Fibroblast of skin of scalp (primary cell): ENCODE measurements at places on chromosomes 2 and 18.

GRCh38 chr2:125564471-125564870, 1091.5 kb upstream of the GYPC start:
- no peak for DNase-seq

GRCh38 chr18:63439334-63439733, 17.1 kb upstream of the VPS4B start:
- DNase-seq: peak; percentile 56

DNA sequence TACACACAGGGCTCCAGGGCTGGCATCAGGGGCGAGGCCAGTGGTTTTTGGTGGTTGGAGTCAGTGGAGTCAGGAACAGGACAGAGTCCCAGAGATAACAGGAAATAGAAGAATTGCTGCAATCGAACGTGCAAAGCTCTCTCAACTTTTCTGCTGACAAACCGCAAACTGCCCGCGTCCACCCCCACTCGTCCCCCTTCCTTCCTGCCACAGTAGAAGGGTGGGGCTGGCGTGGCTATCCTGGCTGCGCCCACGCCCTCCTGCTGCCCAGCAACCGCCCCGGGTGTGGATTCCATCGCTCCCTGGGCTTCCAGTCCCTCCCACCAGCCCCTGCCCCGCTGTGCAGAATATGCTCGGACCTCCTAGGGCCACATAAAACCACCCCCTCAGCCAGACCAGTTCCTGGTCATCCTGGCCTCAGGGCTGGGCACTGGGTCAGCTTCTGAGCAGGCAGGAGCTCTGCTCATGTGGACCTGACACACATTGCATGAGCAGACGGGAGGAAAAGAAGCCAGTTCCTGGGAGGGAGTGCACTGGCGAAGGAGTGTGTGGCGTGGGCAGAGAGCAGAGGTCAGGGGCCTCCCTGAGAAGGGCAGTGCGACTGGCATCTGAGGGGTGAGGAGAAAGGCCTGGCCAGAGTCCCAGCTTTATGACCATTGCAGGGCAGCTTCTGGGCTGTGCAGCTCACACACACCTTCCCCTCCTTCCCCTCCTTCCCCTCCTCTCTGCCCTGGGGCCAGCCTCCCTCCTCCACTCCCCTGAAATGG, 85.4 kb upstream of the ATG16L1 start:
- DNase-seq: peak; percentile 30

DNA sequence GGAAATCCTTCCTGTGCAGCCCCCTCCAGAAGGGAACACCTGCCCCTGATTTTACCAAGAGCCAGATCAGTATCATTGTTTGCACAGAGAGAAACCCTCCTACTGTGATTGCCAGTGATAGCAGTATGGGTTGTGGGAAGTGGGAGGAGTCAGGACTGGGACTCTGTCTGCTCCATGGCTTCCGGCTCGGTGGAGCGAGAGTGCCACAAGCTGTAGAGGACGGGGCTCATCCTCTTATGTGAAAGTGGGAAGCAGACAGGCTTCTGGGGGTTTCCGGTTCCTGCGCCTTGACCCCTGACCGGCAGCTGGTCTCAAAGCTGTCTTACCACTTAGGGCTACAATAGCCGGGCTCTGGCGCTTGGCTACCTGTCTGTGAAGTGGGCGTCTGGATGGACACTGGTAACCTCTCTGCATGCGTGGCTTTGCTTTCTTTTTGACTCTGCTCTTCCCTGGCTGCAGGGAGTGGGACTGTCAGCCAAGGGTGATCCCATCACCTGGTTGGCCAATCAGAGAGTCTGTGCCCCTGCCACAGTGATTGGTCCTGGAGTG, 79.7 kb downstream of the BCL2L11 start:
- DNase-seq: no peak

- DNase-seq: no peak
Measured at GRCh38 chr18:77857678-77858655, 608.3 kb downstream of the GALR1 start.

DNA sequence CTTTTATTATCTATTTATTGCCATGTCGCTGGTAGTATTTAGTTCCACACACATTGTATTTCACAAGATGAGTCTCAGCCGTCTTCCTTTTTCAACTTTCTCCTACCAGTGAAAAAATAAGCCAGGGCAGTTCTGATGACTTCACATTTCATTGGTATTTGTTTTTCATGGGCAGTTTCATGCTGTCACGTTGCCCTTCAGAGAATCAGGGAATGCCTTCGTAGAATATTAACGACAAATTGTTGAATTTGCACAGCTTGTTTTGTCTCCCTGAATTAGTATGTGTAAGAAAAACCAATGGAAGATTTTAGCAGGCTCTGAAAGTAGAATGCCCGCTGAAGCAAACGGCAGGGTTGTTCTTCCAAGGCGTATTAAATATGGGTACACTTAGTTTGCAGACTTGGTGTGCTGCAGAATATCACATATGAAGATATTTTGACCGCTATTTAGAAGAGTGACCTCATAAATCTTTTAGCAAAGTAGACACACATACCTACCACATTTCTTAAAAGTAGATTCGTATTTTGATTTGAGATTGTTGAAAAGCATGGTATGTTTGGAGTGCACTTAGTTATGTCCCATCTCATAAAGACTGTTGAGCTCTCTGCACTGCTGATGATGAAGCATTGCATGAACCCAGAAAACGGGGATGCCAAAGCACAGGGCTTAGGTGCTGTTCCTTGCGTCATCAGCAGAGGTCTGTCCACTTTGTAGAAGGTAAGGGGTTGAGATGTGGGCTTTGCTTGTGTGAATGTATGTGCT, 2.9 kb downstream of the NEDD4L start:
- DNase-seq: no peak

- no peak for DNase-seq
Measured at GRCh38 chr18:31688606-31689005, 4.2 kb upstream of the B4GALT6 start.

DNA sequence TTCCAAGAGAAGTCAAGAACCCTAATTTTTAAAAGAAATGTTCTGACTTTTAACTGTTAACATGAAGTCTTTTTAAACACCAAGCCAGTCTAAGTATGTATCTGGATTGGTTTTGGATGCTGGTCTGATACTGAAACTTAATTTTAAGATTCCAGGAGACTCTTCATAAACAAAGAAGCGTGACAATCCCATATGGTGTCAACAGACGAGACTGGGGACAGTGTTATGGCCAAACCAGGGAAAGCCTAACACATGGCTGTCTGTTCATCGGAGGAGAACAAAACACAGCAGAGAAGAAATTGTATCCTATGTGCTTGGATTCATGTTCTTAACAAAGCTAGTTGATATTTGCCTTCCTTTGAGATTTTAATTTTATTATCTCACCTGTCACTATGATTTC, 80.5 kb upstream of the UPP2 start:
- no peak for DNase-seq

DNA sequence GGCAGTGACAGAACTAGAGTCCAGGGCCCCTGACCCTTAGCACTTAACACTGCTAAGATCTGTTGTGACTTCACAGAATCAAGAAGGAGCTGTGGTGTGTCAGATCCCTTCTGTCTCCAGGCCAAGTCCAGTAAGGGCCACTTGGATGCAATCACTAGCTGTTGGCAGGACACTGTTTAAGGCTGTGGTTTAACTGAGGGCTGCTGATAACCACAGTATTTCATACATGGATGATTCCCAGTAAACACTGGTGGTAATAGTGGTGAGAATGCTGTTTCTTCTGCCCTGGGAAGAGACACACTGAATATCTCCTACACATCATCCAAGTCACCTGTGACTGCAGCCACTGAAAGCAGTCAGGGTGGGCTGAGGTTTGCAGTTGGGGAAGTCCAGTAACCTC, 77.7 kb upstream of the FBXO11 start:
- no peak for DNase-seq

- DNase-seq: no peak
Measured at GRCh38 chr2:12742891-12743290, 26.2 kb downstream of the TRIB2 start.

DNA sequence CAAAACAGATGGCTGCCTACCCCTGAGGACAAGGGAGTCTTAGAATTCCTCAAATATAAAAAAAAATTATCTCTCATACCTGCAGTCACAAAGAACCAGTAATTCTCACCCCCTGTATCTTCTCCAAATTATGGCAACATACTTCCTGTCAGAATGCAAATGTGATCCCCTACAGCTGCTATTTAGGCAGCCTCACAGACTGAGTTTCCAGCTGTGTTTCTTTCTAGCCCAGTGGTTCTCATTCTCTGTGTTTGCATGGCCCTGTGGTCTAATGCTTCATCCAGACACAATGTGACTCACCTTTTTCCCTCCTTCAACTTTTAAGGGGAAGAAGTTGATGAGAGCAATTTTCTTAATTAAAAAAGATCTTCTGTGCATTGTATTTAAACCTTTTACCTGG, 726.3 kb downstream of the TSN start:
- DNase-seq: no peak

DNA sequence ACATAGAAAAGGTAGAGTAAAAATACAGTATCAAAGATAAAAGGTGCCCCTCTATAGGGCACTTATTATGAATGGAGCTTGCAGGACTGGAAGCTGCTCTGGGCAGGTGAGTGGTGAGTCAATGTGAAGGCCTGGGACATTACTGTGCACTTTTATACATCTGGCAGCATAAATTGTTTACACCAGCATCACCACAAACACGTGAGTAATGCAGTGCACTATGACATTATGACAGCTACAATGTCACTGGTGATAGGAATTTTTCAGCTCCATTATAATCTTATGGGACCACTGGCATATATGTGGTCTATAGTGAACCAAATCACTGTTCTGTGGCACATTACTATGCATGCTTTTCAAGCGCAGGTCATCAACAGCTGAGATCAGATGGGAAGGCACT, 48.1 kb downstream of the TPGS2 start:
- no peak for DNase-seq

DNA sequence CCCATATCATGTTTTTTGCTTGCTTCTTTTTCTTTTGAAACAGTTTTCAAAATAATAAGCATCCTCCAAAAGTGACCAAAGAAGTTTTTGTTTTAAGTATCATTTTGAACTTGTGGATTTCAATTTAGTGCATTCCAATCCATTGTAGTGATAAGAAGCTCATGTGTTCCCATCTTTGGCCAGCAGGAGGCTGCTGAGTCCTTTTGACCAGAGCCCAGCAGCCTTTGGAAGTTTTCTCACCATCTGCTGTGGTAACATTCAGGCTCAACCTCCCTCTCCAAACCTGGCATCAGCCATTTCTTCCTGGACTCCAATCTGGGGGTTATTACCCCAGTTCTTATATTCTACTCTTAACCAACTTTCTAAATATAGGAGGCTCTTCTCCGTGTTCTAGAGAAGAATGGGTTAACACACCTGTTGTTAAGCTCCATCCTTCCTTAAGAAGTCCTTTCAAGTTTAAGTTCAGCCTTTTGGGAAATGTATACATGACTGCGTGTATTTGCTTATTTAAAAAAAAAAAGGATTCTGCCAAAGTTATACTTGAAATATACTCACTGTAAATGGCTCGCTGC, 39.0 kb upstream of the MAL start:
- DNase-seq: peak; percentile 58

DNA sequence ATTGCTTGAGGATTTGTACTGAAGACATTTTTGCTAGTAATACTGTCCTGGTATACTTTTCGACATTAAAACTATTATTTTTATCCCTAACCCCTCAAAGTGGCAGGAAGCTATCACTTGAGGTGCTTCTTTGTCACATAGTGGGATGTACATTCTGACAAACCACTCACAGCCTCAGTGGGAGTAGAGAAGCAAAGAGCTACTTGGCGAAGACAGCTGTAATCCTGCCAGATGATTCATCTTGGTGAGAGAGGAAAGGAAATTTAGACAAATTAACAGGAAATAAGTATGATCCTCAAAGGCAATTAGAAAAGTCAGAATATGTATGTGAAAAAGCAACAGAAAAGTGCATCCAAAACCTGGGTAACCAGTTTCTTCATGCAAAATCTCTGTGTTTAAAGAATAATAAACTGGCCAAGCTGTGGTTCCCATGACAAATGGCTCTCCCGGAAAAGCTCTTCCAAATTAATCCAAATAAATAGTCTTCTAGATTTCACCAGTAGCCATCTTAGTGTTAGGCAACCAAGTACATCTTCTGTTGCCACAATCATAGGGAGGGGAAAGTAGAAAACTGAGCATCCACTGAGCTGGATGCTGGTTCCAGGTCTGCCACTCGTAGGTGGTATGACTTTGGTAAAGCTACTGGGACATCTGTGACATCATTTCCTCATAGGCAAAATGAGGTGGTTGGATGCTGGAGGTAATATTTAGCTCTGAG, 308.0 kb upstream of the LYPD1 start:
- DNase-seq: peak; percentile 22

- DNase-seq: no peak
Measured at GRCh38 chr18:49591271-49591670, 29.4 kb downstream of the LIPG start.

DNA sequence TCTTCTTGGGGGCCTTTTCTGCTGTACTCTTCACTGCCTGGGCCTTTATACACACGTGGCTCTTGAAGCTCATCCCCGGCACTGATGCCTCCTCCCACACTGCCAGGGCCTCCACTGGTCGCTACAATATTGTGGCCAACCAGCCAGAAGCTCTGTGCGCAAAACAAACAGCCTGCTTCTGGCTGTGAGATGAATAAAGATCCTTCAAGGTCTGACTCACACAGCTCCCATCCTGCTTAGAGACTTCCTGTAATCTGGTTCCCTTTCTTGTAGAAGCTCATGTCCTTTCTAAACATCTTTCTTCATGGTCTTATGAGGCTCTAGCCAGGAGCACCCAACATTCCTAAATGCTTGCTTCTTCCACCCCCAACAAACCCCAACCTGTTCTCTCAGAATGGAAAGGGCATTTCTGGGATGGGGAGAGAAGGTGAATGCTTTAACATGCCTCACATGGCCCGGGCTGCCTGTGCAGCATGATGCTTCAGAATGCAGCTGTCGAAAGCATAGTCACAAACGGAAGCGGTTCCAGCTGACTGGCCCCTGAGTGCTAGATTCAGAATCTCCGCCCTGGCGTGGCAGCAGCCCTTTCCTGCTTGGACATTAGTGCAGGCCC, 24.6 kb downstream of the NRP2 start:
- peak; percentile 91 for DNase-seq

- no peak for DNase-seq
Measured at GRCh38 chr2:47172156-47172921, 17.2 kb upstream of the STPG4 start.

DNA sequence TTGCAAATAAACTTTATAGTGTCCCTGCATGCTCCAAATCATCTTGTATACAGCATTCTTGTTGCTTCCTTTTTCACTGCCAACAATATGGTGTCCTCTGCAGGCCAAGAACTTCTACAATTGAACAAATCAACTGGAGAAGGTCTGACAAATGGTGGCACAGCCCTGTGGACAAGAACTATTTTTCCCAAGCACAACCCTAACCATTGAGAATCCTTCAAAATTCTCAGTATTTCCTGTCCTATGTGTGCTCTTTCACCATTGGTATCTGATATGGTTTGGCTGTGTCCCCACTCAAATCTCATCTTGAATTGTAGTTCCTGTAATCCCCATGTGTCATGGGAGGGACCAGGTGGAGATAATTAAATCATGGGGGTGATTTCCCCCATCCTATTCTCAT, 865.1 kb upstream of the ACVR2A start:
- DNase-seq: peak; percentile 18
